ENCODE measurements at places on chromosomes 6 and 20.

- no peak for DNase-seq
Observed at GRCh38 chr20:22052025-22052650, 346.7 kb downstream of the PAX1 start.

GRCh38 chr6:17863901-17864754 is 123.3 kb downstream of the KIF13A start:
- DNase-seq = no peak

DNA sequence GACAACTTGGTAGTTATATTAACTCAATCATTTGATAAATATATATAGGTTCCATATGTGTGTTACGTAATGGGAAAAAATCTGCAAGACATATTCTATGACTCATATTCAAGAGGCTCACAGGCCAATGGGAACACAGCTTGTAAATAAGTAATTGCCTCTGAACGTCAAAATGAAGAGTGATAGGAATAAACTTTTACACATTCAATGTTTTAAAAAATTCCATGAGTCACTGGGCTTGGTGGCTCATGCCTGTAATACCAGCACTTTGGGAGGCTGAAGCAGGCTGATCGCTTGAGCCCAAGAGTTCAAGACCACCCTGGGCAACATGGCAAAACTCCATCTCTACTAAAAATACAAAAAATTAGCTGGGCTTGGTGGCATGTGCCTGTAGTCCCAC is 209.4 kb upstream of the MCHR2 start:
- no peak for DNase-seq

DNA sequence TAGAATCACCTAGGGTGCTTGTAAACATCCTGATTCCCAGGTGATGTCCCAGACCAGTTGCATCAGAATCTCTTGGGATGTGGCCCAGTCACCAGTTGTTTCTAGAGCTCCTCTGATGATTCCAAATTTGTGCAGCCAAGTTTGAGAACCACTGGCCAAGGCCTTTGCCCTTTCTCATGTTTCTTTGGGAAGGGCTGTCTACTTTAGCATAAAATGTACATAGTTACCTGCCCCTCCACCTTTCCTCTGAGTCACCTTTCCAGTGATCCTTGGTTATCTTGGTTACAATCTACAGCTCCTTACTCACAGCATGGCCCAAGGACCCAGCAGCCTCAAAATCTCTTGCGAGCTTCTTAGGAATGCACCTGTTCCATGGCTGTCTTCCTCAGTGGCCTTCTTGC is 266.4 kb upstream of the PRND start:
- DNase-seq = no peak

DNA sequence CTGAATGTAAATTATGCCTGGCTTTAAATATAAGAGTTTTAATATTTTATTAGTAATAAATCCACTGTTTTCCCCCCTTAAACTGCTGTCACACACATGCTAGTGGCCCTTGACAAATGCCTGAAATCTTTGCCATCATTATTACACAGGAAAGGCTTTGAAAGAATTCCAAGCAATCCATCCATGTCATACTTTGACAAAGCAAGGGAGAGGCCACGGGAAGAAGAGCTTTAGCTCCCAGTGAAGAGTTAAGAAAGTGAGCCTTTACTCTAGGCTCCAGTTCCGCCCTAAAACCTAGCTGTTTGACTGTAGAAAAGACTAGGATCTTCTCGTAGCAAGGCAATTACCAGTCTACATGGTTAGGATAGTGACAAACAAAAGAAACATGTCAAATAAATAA is 147.9 kb downstream of the GMDS start:
- no peak for DNase-seq

- DNase-seq = no peak
Observed at GRCh38 chr20:51350941-51351631, 191.4 kb downstream of the NFATC2 start.

All from coronary artery (tissue), 2 donors.